GM13976 (cell line): ENCODE measurements at places on chromosomes 16 and 17.

- DNase-seq = no peak
Measured at GRCh38 chr16:22688930-22689329, 125.0 kb upstream of the HS3ST2 start.

- DNase-seq = no peak
Measured at GRCh38 chr16:30557707-30557956, 542 bp downstream of the ZNF764 start.

GRCh38 chr17:80938556-80938955, 53.1 kb upstream of the CHMP6 start:
- no peak for DNase-seq

DNA sequence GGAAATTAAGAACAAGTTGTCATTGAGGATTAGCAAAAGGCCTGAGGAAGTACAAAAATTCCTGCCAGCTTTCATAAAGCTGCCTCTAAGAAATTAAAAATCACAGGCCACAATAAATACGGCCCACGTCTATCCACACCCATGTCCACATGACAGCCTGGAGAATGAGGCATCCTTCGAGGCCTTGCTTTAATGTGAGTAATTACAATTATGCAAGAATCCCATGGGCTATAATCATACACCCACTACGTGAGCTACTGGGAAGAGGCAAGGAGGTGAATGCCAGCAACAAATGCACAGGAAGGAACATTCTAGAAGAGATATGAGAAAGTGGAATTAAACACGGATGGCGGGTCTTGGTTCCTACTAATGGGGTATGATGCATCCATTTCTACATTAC, 65.4 kb upstream of the ZFHX3 start:
- no peak for DNase-seq

DNA sequence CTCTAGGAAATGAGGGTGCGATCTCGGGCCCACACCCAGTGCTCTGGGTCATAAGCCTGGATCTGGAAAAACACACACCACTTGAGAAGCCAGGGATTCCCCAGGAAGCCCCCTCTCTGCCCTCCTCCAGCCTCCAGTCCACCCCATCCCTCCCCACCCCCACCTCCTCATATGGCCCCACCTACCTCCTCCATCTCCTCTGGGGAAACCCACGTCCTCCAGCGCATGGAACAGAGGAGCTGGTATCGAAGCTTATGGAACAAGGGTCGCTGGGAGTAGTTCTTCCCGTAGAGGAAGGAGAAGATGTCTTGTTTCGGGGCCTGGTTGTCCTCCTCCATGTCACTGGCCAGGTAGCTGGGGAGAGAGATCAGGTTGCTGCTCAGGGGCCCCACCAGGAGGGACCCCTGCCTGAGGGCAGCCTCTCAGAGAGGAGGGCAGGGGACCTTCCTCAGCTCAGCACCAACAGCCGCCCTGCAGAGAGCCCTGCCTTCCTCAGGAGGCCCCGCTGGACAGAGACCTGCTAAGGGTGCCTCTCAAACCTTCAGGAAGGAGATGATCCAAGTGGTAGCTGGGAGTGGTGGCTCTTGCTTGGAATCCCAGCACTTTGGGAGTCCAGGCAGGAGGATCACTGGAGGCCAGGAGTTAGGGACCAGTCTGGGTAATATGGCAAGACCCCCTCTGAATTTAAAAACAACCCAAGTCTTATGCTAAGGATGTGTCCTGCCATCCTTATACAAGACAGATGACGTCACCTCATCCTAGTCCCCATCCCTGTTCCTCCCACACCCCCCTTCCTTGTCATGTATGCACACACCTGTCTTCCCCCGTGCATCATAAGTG, 5.0 kb downstream of the SPDYE4 start:
- DNase-seq = no peak

GRCh38 chr16:14013571-14014283, 57.4 kb upstream of the MRTFB start:
- DNase-seq = no peak

DNA sequence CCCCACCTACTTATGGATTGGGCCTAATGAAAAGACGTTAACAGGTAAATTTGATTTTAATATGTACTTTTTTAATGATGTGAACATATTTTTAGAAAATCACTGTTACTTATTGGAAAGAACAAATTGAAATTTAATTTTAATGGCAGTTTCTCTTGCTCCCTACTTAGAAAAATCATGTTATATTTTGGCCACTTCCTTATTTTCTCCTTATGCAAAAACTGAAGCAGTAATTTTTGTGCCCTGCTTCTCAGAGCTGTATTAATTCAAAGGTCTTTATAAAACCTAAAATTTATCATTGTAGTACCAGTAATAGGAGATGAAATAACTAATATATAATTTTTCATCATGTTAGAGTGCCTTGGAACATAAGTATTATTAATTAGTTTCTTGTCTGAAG, 2.8 kb downstream of the ZPBP2 start:
- DNase-seq = no peak

DNA sequence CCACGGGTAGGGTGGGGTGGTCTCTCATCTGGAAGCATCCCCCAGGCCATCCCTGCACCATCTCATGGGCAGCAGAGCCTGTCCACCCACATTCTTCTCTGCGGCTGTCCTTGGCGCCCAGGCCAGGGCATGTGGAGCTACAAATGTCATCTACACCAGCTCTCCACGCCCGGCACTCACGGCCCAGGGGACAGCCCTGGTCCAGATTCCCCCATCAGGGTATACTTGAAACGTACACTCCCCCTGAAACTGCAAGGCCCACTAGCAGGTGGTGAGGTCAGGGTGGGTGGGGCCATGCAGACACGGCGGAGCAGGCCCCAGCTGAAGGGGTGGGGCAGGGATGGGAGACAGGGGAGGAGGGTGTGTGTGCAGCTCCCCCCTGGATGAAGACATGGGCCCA, 3.2 kb upstream of the SOX8 start:
- DNase-seq = no peak

DNA sequence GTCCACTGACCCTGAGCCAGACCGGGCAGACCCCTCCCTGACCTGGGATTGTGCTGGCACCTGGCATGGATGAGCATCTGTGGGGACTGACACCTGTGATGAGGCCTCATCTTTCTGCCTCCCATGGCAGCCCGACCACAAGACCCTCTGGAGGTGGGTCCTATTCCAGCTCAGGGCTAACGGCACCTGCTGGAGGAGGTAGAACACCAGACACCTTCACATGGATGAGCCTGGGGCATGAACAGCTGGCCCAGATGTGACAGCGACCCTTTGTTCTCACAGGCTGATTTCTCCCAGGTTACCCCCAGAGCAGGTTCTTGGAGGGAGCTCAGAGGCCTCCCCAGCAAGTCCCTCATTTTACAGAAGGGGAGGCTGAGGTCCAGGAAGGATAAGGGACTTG, 46.4 kb upstream of the PIK3R6 start:
- peak; percentile 15 for DNase-seq

- DNase-seq = peak; percentile 58
Measured at GRCh38 chr17:4304417-4305027, 40.7 kb upstream of the ANKFY1 start.

GRCh38 chr17:43579566-43580140, 33.5 kb upstream of the ETV4 start:
- DNase-seq = no peak

DNA sequence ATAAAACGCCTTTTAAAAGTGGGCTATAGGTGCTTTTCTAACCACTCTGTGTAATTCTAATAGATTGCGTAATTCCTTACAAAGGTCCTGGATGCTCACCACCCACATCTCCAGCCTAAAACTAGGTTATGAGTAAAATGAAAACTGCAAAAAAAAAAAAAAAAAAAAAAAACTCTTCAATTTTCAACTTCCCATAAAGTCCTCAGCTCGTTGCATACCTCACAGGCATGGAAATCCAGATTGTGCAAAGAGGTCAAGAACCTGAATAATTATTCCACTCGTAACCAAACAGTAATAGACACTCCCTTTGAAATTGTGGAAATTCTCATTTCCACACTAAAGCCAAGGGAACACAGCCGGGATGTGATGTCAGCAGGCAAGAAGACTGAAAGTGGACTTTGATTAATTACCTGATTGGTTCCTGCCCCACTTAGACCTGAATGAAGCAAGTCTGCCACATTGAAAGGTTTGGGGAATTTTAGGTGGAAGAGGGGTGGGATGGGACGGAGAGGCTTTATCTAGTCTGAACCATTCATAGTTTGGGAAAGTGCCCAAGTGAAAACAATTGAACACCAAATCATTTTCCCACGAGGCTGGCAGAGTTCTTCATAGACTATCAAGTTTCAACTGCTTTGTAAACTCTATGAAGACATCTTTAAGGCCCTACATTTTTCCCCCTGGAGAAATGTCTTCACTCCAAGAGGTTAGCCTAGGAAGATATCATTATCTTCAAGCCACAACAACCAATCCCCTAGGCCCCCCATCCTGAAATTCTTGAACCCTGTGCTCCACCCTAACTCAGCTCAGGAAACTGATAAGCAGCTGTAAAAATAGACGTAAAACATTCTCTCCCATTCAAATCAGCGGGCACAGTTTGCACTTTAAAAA, 49.1 kb upstream of the TANC2 start:
- no peak for DNase-seq

GRCh38 chr16:73054498-73054812, 6.5 kb upstream of the ZFHX3 start:
- no peak for DNase-seq

DNA sequence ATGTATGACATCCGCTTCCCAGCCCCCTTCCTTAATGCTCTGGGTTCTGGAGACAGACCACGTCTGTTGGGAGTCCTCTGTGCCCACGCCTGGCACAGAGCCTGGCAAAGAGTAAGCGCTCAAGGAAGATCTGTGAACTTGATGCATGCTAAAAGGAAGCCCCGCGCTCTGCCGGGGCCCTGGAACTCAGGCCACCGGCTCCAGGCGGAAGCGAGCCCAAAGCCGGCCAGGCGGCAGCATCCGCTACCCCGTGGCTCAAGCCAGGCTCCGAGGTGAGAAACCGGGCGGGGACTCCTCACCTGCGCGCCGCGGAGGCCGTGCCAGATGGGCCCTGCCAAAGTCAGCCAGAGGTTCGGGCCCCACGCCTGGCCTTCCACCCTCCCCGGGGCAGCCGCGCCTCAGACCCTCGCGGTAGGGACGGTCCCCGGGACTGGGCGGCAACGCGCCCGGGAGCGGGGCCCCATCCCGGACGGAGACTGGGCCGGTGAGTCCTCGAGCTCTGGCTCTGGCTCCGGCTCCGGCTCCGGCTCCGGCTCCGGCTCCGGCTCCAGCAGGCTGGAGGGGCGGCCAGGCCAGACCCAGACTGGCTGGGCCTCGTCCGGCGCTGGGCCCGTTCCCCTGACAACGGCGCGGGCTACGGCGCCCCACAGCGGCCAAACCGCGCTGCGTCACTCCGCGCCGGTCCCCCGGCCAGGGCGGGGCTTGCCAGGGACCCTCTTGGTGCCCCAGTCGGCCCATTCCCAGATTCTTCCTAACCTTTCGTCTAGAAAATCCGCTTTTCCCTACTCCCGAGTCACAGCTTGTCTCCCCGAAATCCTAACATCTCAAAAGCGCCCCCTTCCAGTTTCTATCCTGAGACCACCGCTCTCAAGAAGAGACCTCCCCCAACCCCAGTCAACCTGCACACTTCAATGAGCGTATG, at the start of gene ZDHHC1:
Gene ZDHHC1 (minus strand): TSS at position 606 of the 922 bp plus-strand sequence. CDS start 8,702 bp downstream, outside the sequence.
- DNase-seq = peak; percentile 91

DNA sequence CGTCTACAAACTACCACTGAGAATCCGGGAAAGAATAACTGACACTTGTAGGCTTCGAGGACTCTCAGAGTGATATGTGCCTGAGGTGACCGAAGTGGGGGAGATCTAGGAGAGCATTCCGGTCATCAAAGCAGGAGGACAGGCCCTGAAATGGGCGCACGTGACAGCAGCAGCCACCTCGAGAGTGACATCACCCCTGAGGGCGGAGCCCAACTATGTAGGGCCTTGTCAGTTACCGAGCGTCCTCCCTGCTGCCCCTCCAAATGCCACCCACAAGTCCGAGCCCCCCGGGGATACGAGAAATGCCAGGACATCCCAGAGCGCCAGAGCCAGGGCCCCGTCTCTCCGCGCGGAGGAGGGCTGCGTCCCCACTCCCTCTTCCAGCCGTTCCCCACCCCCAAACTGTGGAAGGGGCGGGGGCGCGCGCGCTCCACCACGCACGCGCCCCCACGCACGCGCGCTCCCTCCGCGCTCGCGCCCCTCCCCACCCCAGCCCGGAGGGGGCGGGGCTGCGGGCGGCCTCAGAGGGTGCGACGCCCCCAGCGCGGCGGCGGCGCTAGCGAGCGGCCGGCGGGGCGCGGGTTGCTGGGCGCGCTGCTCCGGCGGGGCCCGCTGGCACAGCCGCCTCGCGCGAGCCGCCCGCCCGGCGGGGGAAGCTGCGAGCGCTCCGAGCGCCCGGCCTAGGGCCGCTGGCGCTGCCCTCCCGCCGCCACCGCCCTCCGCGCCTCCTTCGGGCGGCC, at the start of gene TANC2:
Gene TANC2 (plus strand): TSS at position 550 of the 740 bp plus-strand sequence. CDS start 43,325 bp downstream, outside the sequence.
- peak; percentile 75 for DNase-seq

GRCh38 chr16:89507834-89508590, at the start of gene SPG7:
TSS of gene SPG7 (plus strand) at chr16:89508403. CDS start at chr16:89508418, 15 bp downstream.
- peak; percentile 99 for DNase-seq

DNA sequence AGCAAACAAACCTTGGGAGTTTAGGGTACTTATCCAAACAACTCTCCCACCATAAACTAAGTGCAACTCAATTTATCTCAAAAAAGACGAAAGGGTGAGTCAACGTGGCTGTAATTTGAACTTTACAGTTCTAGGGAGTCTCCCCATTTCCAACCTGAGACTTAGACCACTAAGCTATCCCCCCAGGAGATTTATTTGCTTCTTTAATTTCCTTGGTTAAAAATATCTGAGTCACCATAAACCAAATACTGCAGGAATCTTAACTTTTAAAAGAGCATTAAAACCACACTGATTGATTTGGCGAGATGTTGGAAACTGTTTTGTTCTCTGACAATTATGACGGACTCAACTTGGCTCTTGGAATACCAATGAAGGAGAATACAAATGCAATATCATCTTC, 299.3 kb upstream of the SOX9 start:
- DNase-seq = no peak

GRCh38 chr16:26988186-26988585, 78.5 kb upstream of the C16orf82 start:
- DNase-seq = no peak

DNA sequence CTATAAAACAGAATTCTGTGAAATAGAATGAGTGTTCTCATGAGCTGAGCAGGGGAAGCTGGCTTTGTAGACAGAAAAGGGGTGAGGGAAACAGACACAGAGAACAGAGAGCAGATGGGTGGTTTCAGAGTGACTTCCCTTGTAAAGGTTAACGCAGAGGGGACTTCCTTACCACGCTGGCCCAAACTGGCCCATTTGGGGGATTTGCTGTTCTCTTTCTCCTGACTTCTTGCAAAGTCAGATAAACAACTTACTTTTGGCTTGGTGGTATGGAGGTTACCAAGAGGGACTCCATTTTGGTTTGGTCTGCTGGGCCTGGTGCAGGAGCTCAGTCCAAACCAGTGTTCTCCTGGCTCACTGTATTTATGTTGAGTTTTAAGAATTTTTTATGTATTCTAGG, 48.4 kb downstream of the SEC14L1 start:
- peak; percentile 70 for DNase-seq

GRCh38 chr16:68033101-68033500, 10.0 kb downstream of the DUS2 start:
- no peak for DNase-seq
